ENCODE measurements at places on chromosomes 12 and 14.

DNA sequence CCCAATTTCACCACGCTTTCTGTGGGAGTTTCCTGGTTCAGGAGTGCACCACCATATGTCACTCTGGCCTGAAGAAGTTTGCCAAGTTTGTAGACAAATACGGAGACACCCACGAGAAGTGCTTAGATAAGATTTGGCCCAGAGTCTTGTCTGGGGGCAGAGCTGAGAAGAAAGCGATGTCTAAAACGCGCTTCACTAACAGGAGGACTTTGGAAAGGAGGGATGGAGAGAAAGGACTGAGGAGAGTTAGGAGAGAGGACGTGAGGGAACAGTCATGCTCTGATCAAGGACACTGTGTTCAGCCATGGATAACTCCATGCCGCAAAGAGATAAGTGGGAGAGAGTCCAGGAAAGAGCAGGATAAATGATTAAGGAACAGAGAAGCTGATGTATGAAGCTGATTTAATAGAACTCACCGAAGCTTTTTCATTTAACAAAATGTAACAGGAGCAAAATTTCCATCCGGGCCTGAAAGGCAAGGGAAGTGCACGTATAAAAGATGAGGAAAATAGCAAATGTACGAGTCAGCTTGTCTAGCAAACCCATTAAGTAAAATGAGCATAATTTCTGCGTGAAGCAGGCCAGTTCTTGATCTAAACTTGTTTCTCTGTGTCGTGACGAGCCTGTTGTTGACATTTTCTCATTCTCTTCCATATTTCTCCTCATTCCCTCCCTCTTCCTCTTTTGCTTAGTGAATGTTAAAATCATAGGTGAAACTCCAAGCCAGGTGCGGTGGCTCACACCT lies 23.4 kb upstream of the MAP3K9 start:
- DNase-seq, result no peak

GRCh38 chr12:67415473-67415872 lies 146.3 kb downstream of the CAND1 start:
- peak; percentile 20 for DNase-seq

- no peak for DNase-seq
These were observed 6.3 kb upstream of the NRIP2 start for GRCh38 chr12:2841056-2841650.

DNA sequence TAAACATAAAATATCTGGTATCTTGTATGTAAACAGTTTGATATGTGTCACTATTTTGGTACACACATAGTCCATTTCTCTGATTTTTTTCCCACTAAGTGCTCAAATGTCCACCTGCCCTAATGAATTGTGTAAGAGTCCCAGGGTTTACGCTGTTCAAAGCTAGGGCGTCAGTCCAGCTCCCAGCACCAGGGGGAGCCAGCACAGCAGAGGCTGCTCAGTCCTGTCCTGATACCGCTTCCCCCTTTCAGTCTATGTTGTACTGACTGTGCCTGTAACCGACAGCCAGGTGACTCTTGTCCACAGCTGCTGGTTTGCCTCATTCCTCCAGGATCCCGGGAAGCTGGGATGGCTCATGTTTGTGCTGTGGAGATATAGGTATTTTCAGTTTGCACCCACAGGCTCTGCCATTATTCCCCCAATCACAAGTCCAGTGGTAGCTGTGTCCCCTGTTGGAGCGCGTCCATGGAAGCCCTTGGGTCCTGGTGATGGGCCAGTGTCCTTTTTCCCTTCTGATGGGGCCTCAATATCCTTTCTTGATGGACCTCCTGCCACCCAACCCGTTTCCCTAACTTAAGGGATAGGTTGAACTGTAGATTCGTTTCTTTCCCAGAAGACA lies 242.0 kb downstream of the NEDD1 start:
- peak; percentile 58 for DNase-seq

GRCh38 chr14:68624541-68625220 lies 168.2 kb downstream of the ZFP36L1 start:
- DNase-seq, result no peak

GRCh38 chr14:84404246-84404645 lies 1125.7 kb upstream of the FLRT2 start:
- DNase-seq, result no peak

- peak; percentile 98 for DNase-seq
These were observed 66.8 kb upstream of the CFL2 start for GRCh38 chr14:34781242-34781641.

DNA sequence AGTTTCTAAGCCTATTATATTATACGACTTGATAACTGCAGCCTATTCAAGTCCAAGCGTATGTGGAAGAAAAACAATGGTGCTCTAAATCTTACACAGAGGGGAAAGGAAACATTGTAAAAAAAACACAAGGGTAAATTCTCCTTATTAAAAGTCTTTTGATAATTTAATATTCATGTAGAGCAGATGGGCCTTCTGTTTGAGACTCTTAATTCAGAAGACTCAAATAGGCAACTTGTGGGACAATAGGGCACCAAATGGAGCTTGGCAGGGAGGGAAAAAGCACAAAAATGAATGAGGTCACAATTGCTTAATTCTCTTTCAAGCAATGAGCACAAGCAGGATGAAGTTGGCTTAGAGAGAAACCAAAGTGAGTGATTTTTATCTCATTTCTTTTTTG lies 159.4 kb downstream of the NELL2 start:
- no peak for DNase-seq

DNA sequence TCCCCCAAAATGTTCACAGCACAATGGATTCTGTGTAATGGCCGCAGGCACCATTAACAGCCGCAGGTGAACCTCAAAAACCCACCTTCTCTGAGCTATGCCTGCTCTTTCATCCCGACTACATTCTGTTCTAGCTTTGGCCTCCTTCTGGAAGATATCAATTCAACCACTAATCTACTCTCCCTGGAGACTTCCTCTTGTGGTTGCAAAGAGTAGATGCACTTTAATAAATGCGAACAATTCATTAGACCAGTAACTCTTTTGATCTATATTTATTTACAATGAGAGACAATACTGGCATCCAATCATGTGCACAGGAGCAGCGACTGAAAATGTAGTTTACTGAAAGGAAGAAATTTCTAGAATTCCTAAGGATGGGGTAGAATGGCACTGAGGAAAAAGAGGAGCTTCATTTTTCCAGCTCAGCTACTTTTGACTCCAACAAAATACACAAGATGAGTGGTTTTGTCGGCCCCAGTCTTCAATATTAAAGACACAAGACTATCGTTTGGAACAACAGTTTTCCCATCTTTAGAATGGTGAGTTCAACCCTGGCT lies 5.3 kb downstream of the GRIN2B start:
- no peak for DNase-seq

GRCh38 chr12:132393991-132394949 lies 64.9 kb upstream of the GALNT9 start:
- DNase-seq, result no peak

GRCh38 chr12:64749461-64750200 lies 9.6 kb downstream of the GNS start:
- DNase-seq, result no peak

- no peak for DNase-seq
These were observed 15.3 kb upstream of the NUDT14 start for GRCh38 chr14:105196265-105196960.

GRCh38 chr14:105660816-105661531 lies 134.6 kb downstream of the TMEM121 start:
- no peak for DNase-seq

GRCh38 chr12:95187865-95188415 lies 29.3 kb downstream of the FGD6 start:
- DNase-seq, result no peak

DNA sequence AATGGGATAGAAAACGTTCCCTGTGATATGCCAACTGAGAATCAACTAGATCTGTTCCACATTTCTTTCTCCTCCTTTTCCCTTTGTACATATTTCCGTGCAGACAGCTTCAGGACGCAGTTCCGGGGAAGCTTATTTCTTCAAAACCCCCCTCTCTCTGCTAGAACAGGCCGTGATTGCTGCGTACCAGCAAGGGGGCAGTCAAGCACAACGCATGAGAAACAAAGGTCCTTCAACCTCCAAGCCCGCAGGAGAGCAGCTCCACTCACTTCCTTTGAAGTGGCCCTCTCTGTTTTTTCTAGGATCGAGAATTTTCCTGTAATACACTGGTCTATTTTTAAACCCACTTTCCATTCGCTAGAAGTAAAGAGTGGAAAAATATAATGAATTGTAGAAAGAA lies 80.8 kb downstream of the ZNF664 start:
- peak; percentile 23 for DNase-seq

GRCh38 chr14:98886982-98887381 lies 385.0 kb downstream of the BCL11B start:
- no peak for DNase-seq

DNA sequence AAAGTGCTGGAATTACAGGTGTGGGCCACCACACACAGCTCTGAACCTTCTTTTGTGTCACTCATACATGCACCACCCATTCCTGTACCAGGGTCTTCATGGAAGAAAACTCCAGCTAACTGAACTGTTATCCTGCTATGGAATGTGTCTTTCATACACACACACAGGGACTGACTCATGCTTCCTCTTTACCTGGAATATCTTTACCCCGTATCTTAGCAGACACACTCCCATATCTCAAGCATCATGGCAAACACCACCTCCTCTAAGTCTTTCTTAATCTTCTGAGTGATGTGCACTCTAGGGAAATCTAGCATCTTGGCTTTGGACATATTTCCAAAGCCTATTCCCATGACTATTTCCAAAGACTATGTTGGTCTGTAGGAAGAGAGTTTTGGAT lies 35.0 kb upstream of the DTX1 start:
- DNase-seq, result no peak

DNA sequence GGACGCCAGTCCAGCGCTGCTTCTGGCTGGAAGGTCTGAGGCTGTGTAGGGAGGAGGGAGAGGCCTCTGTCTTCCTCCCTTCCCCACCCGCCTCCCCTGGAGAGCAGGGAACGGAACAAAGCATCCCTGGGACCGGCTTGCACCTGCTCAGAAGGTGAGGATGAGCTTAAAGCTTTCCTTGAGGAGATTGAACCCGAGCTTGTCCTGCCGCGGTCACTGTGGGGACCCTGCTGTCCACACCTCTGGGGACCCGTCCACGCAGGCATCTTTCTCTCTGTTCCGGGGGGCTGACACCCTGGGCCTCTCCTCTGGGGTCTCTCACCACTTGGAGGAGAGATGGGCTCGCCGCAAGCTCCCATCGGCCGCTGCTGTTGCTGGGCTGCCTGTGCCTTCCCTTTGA lies 33.2 kb upstream of the SFSWAP start:
- no peak for DNase-seq

GRCh38 chr12:90959032-90959431 lies 4.1 kb upstream of the CCER1 start:
- no peak for DNase-seq

- DNase-seq, result no peak
These were observed 22.9 kb downstream of the CCDC92 start for GRCh38 chr12:123949770-123950165.

DNA sequence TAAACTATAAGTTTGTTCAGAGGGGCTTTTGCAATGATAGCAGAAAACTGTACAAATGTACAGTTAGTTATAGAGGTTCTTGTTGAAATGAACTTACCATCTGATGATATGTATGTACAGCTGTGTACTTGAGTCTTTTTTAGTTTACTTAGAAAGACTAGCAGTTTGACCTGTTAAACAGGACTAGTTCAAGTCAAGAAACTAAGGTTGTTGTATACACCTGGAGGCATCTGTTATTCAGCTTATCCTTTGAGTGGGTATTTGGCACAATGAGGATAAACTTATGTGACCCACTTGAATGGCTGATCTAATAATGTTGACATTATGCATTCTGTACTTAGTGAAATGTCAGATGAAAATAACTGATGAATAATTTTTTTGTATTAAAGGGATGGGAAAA lies 13.4 kb downstream of the MTERF2 start:
- DNase-seq, result no peak

DNA sequence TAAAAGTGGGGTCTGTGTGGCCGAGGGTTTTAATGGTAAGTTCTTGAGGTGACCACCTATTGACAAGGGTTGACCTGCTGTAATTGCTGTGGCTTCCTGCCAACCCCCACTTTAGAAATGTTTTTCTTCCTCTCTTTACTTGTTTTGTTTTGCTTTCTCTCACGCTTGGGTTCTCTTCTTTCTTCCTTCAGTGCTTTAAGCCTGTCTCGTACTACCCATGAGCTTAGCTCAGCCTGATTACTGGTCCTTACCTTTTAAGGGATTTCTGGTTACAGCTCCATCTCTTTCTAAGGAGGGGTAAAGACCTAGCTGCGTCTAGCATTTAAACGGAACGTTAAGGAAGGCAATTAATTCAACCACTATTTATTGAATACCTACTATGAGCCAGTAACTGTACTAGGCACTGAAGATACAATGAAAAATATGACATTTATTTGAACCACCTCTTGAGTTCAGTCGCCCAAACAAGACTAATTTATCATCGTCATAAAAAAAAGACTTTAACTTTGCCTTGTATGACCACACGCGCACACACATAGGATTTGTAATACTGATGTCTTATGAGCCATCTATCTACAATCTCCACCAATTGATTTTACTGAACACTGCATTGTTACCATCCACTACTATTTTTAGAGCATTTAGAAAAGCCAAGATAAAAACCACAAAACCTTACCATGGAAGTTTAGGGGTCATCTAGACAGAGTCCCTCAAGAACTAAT lies 888 bp upstream of the PPP1R12A start:
- no peak for DNase-seq

- DNase-seq, result no peak
These were observed 351.6 kb upstream of the TBX3 start for GRCh38 chr12:115035535-115036107.

GRCh38 chr14:76498976-76499375 lies 123.0 kb downstream of the ESRRB start:
- DNase-seq, result no peak

GRCh38 chr14:55470025-55470424 lies 29.6 kb upstream of the TBPL2 start:
- DNase-seq, result no peak

DNA sequence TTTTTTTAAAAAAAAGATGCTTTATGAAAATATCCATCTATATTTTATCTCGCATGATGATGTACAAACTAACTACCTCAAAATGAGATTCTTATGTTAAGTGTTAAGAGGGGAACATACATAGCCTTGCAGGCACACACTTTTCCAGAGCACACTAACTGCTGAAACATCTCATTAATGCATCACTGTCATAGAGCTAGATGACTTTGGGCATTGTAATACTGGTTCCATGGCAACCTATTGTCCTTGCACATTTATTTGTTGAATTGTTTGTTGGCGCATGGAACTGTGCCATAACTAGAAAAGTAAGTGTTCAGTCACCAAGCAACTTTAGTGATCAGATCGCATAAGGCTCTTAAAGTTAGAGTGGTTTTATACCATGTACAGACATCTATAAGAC lies 348.3 kb downstream of the GALC start:
- DNase-seq, result no peak

DNA sequence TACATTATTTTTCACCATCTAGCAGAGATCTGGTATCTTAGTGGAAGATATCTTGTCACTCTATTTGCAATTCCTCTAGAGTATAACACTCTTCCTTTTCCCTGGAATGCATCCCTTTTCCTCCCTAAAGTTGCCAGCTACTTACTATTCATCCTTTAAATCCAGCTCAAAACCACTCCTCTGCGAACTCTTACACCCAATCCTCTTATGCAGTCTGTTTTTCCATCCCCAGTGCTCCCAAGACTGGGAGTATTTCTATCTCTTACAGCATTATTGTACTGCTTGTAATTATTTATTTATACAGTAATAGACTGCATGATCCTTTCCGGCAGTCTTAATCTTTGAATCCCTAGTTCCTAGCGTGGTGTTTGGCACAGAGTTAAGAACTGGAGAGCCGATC lies 2.9 kb upstream of the SRGAP1 start:
- no peak for DNase-seq

All from HT1080 (cell line).